Endodermal cell (in vitro differentiated cells): ENCODE measurements at places on chromosomes 13 and 19. TPM values are rescaled to one million over a fixed set of nuclear protein-coding genes. Genes with fewer than 3 reads are reported as not detected.

Gene HIF3A
- 71.0 to 77.3 TPM (median 71.9 TPM) in 3 replicates for total RNA-seq

- H3K27me3 ChIP-seq: no peaks in the 10 kb centered on the region
- H3K36me3 ChIP-seq: no peaks in the 10 kb centered on the region
- H3K27ac ChIP-seq: no peak overlapping the region
Observed at GRCh38 chr13:22161871-22162270, 491.0 kb downstream of the FGF9 start.

DNA sequence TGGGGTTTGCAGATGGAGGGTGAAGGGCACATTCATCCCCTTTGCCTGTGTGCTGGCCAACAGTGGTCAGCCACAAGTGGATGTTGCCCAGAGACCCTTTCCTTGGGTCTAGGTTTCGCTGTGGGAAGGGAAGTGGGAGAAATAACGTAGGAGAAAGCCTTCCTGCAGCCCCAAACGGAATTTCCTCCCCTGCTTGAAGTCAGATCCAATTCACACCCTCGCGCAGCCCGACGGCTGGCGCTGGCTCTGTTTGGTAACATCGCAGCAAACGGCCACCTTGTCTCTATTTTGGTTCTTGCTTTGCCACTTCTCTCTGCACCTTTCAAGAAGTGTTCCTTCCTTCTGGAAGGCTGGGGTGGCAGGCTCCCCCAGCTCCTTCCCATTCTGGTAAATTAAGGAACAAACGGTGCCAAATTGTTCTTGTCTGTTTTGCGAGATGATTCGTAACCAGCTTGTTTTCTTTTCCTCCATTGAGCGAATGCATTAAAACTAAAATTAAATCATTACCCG is 45.4 kb downstream of the CHST8 start:
- no peaks in the 10 kb centered on the region for H3K36me3 ChIP-seq
- H3K4me3 ChIP-seq: no peak overlapping the region
- no peaks in the 10 kb centered on the region for H3K27me3 ChIP-seq
- no peaks in the 10 kb centered on the region for H3K4me1 ChIP-seq
- H3K27ac ChIP-seq: no peak overlapping the region

- no peak overlapping the region for H3K27ac ChIP-seq
- no peak for DNase-seq
- H3K27me3 ChIP-seq: no peaks in the 10 kb centered on the region
- peaks cover 56% of the 10 kb centered on the region for H3K36me3 ChIP-seq
Observed at GRCh38 chr13:113169277-113170272, 11.1 kb downstream of the PROZ start.

GRCh38 chr13:89212186-89212585 is 1541.0 kb downstream of the SLITRK5 start:
- H3K4me1 ChIP-seq: no peaks in the 10 kb centered on the region
- no peaks in the 10 kb centered on the region for H3K27me3 ChIP-seq
- H3K36me3 ChIP-seq: no peaks in the 10 kb centered on the region
- H3K27ac ChIP-seq: no peak overlapping the region
- H3K4me3 ChIP-seq: no peak overlapping the region

GRCh38 chr13:50030315-50030714 is 15.1 kb downstream of the KCNRG start:
- H3K4me3 ChIP-seq: no peak overlapping the region
- H3K27ac ChIP-seq: no peak overlapping the region
- peaks cover 5% of the 10 kb centered on the region for H3K36me3 ChIP-seq
- H3K4me1 ChIP-seq: peaks cover 7% of the 10 kb centered on the region
- H3K27me3 ChIP-seq: no peaks in the 10 kb centered on the region
- DNase-seq: no peak

DNA sequence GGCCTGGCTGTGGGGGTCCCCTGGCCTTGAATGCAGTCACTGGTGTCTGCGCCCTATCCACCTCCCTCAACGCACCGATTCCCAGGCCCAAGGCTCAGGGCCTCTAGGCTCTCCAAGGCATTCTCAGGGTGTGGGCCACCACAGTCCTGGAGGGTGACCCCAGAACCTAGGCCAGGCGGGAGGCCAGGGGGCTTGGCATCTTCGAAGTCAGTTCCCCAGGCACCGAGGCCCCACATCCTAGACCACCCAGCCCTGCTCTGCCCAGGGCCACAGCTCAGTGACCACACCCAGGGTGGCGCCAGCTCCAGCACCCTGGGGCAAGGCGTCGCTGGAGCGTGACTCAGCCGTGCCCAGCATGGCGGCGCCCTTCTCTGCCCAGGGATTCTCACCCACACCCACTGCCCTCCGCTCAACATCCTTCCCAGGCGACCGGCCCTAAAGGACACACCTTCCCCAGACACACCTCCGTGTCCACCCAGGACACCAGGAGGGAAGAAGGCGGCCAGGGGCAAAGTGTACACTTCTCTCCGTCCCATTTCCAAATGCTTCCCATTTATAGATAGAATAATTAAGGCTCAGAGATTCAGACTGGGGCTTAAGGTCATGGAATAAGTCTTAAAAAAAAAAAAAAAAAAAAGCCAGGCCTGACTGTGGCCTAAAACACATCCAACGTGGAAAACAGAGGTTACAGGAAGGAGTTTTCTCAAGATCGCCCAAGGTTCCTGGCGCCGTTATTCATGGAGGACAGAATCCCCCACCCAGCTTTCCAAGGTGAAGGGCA is 36.4 kb upstream of the NANOS3 start:
- H3K36me3 ChIP-seq: no peaks in the 10 kb centered on the region
- peak; percentile 51 for DNase-seq
- peaks cover 12% of the 10 kb centered on the region for H3K4me1 ChIP-seq
- H3K27ac ChIP-seq: no peak overlapping the region
- H3K27me3 ChIP-seq: no peaks in the 10 kb centered on the region
